HT1080 (cell line): ENCODE measurements at places on chromosomes 2 and 18. TPM values are rescaled to one million over a fixed set of nuclear protein-coding genes. Genes with fewer than 3 reads are reported as not detected.
A peak's percentile ranks its signal among the peaks of the same experiment; 100 is the strongest.

The KCNE4 gene
- not detected in 2 replicates for total RNA-seq

The MOGAT1 gene
- not detected in 2 replicates for total RNA-seq

The RTP5 gene
- not detected in 2 replicates for total RNA-seq

The TLX2 gene
- not detected in 2 replicates for total RNA-seq

The NMS gene
- total RNA-seq, result not detected in 2 replicates

The MRO gene
- 0.02 and 0.03 TPM in 2 replicates for total RNA-seq

The TWIST2 gene
- total RNA-seq, result 49.9 and 52.1 TPM in 2 replicates

The REG1A gene
- total RNA-seq, result not detected in 2 replicates

The SLC9A2 gene
- total RNA-seq, result 0.18 TPM in 1 of 2 replicates, not detected in the other

- DNase-seq, result peak; percentile 6
These were observed 940 bp upstream of the BOLA3 start for GRCh38 chr2:74148457-74149246.

DNA sequence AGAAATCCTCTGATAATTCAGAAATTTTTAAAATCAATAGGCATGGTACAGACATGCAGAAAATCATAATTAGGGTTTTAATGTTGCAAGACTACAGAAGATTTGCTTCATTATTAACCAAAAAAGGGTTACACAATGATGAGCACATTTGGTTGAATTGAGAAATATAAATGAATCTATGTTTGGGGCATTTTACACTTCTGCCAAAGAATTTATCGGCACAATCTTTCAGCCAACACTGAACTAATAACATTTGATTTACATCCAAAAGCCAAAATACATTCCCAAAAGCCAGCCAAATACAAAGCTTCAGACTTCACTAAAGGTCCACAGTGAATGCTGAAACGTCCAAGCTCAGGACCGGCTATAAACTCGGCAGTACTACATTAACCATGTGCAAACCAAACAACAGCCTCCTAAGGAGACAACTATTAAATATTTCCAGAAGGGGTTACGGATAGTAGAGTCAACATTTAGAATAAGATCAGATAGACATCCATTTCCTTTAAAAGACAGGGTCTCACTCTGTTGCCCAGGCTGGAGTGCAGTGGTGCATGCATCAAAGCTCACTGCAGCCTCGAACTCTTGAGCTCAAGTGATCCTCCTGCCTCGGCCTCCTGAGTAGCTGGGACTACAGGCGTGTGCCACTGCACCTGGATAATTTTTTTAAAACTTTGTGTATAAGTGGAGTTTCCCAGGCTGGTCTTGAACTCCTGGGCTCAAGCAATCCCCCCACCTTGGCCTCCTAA lies 29.4 kb downstream of the SPRED2 start:
- no peak for DNase-seq

GRCh38 chr2:177625744-177626650 lies 233.4 kb downstream of the AGPS start:
- DNase-seq, result peak; percentile 23

GRCh38 chr2:207362716-207363115 lies 167.0 kb upstream of the CREB1 start:
- DNase-seq, result no peak

DNA sequence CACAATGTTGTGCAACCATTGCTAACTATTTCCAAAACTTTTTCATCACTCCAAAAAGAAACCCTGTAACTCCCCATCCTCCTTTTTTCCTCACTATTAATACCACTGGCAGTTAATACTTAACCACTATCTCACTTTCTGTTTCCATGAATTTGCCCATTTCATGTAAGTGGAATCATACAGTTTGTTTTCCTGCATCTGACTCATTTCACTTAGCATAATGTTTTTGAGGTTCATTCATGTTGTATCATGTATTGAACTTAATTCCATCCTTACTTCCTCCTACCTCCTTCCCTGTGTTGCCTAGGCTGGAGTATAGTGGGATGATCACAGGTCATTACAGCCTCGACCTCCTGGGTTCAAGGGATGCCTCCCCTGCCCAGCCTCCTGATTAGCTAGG lies 68.3 kb downstream of the FAM117B start:
- DNase-seq, result no peak

DNA sequence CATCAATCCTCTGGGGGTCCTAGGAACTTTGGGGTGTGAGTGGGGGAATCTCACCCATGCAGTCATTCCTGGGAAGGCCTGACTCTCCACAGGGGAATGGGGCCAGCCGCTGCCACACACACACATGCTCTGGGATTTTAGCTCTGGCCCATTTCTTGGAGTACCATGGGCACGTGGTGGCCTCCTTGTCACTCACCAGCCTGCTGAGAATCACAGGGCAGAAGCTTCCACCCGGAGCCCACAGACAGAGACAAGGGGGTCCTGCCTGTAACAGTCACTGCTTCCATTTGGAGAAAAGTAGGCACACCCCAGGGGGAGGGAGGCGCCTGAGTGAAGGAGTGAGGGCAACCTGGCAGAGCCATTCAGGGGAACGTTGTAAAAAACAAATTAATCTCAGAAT lies 48.8 kb downstream of the TWIST2 start:
- no peak for DNase-seq

DNA sequence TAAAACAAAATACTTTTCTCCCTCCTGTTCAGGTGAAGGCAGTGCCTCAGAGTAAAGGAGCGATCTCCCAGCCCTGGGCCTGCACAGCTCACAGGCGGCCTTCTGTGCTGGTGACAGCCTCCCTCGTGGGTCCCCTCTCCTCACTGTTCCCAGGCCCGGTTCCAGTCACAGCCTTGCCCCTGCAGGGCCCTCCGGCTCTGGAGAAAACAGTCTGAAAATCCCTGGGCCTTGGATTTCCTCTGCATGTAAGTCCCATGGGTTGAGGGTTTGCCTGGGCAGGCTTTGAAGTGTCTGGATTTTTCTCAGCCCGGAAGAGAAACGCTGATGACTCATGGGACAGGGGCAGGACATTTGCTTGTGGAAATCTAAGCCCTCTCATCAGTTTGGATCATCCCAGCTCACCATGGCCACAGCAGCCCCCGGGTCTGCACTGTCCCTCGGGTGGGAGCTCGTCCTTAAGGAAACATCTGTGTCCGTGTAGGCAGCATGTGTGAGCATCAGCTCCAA lies 186.1 kb upstream of the RAB12 start:
- peak; percentile 83 for DNase-seq

DNA sequence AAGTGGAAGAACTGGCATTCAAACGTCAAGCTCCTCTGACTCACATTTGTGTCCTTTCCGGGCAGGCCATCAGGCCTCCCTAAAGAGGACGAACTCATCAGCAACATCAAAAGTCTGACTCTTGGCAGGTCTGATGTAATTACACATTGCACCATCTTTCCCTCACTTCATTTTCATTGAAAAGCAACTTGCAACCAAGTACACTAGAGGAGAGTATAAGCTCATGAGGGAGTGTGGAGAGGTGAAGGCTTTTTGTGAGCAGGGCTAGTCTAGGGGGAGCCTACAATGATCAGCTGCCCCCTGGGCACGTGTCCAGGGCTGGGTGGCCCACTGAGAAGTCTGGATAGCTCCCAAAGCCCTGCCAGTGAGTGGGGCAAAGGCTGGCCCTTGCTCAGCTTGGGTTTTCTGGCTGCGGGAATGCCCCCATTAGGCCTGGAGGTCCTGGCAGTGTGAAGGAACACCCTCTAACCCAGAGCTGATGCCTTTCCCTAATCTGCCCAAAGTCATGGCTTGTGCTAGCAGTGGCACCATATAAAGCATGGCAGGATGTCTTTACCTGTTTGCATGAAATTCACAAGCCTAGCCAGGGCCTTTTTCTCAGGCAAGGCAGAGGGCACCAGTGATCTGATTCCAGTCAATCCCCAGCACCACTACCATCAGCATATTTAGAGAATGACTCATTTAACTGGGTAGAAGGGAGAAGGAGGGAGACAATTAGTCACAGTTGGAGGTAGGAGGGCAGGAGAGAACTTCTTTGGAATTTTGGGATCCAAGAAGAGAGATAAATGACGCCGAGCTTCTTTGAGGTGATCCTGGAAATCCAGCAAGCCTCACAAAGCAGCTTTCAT lies 8.5 kb upstream of the DAW1 start:
- peak; percentile 94 for DNase-seq

DNA sequence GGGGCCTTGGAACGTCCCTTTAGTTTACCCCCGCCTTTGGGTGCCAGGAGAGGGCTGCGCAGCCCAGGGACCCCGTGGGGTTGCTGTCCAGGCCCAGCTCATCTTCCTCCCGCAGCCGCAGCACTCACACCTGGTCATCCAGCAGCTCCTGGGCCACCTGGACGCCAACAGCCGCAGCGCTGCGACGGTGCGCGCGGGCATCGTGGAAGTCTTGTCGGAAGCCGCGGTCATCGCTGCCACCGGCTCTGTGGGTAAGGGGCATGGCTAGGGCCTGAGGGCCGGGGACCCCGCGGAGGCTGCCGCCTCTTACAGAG lies 37.2 kb downstream of the POMC start:
- no peak for DNase-seq

GRCh38 chr2:10022041-10022421 lies 21.3 kb upstream of the KLF11 start:
- no peak for DNase-seq

DNA sequence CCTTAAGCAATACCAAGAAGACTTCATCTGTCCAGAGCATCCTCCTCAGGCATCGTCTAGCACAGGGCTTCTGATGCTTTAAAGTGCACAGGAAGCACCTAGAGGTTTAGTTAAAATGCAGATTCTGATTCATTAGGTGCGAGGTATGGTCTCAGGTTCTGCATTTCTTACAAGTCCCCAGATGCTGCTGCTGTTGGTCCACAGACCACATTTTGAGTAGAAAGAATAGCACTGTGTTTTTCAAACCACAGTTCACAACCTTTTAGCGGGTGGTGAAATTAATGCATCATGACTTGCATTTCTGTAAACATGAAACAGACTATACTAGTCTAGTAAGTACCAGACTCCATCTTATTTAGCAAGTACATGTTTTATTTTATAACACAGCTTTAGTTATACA lies 134.6 kb downstream of the TMEFF2 start:
- no peak for DNase-seq

DNA sequence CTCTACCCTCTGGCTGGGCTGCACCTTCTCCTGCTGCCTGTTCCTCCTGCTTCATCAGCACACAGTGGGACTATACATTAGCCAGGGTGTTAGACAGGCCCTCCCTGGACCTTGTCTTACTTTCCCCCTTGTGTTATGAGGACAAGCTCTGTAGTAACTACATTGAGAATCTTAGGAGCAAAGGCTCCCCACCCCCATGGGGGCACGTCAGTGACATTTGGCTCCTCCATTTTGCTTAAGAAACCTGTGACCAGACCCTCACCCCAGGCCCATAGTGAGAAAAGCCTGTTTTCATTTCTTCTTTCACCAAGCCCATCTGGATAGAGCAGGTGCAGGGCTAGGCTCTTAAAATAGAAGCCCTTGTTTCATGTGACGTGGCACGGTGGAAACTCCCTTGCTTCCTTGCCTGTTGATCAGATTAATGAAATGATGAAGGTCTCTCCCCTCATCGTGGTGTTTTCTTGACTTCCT lies 146.7 kb downstream of the RPIA start:
- no peak for DNase-seq

DNA sequence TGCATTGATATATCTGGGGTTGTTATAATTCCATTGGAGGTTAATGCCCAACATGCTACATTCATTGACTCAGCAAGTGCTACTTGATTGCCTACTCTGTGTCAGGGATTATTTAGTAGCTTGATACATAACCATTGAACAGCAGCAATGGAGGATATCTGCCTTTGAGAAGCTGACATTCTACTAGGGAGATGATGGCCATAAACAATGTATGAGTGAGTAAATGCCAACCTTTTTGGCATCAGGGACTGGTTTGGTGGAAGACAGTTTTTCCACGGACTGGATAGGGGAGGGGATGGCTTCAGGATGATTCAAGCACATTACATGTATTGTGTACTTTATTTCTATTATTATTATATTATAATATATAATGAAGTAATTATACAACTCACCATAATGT lies 31.9 kb upstream of the TOGARAM2 start:
- no peak for DNase-seq

DNA sequence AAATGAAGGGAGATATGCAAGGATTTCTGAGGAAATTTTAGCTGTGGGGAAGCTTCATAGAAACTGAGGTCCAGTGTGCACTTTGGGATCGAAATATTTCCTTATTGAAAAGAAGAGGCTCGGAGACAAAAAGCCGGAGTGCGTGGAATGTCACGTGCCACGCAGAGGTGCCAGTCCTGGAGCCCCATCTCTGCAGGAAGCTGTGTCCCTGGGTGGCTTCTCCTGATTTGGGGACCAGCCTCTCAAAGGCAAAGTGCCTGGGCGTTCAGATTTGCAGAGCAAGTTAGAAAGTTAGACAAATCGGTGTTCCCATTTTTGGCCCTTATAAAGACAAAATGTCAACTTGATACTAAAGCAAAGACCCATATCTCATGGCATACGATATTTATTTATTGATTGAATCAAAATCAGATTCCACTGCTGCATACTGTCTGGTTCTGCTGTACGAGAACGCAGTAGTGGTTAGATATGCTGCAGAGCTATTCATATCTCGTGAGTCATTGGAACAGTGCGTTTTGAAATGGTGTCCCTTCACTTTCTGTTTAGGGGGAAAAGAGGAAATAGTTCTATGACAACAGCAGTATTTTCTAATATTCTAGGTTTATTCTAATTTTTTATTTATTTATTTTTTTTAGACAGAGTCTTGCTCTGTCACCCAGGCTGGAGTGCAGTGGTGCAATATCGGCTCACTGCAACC lies 9.1 kb upstream of the ATG16L1 start:
- DNase-seq, result no peak

- DNase-seq, result no peak
These were observed 82.9 kb downstream of the DOK6 start for GRCh38 chr18:69483574-69483973.

DNA sequence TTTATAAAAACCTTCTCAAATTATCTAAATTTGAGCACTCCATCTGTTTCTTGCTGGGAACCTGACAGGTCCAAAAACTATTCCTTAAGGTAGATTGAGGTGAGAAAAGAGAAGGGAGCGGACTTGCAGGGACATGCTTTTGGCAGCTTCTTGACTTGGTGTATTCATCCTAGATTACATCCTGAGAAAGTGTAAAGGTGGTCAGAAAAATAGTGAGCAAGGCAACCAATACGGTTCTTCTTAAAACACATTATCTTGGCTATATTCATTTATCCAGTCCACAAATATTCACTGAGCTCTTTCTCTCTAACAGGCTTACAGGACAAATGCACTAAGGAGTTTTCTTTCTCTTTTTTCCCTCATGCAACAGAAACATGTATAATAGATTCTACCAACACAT lies 230.0 kb downstream of the LRP1B start:
- DNase-seq, result no peak

GRCh38 chr2:209383212-209383611 lies 40.6 kb upstream of the MAP2 start:
- peak; percentile 83 for DNase-seq

- no peak for DNase-seq
These were observed 281.2 kb upstream of the PARD3B start for GRCh38 chr2:204264085-204264553.

DNA sequence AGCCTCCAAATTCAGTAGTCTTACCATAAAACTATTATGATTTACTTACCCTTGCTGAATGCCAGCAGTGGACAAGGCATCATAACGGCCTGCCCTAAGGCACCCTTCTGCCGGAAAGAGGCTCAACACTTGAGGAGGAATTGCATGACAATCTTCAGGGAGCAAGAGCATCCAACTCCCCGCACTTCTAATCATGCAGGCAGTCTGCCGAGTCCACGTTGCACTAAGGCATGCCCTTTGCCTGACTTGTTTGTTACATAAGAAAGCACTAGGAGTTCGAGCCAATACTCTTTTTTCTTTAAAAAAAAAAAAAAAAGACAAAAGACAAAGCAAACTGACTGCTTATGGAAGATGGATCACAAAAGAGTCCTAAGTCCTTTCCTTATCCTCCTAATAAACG lies 17.9 kb upstream of the SPTBN1 start:
- DNase-seq, result no peak

- peak; percentile 28 for DNase-seq
These were observed 56.7 kb upstream of the EPB41L3 start for GRCh38 chr18:5600378-5601071.

- no peak for DNase-seq
These were observed 39.6 kb downstream of the RTTN start for GRCh38 chr18:70165936-70166335.
